AG04449 (cell line): ENCODE measurements at places on chromosomes 1 and 21.

GRCh38 chr1:224700918-224701531 is 84.9 kb downstream of the CNIH3 start:
- DNase-seq = no peak

DNA sequence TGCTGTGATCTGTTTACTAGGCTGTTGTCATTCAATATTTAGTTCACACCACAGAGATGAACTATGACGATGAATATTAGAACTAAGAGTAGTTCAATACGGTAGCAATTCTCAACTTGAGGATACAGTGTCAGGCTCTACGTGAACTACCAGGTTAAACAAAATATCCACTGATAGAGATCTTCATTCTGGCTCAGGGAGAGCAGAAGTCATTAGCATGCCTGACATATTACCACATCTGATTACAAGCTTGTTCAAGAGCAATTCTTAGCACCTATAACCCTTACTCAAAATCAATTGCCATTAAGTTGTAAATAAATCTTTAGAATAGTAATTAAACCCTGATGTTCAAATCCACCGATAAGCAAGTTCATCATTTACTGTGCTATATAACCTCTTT is 207.2 kb downstream of the CHRM3 start:
- no peak for DNase-seq

DNA sequence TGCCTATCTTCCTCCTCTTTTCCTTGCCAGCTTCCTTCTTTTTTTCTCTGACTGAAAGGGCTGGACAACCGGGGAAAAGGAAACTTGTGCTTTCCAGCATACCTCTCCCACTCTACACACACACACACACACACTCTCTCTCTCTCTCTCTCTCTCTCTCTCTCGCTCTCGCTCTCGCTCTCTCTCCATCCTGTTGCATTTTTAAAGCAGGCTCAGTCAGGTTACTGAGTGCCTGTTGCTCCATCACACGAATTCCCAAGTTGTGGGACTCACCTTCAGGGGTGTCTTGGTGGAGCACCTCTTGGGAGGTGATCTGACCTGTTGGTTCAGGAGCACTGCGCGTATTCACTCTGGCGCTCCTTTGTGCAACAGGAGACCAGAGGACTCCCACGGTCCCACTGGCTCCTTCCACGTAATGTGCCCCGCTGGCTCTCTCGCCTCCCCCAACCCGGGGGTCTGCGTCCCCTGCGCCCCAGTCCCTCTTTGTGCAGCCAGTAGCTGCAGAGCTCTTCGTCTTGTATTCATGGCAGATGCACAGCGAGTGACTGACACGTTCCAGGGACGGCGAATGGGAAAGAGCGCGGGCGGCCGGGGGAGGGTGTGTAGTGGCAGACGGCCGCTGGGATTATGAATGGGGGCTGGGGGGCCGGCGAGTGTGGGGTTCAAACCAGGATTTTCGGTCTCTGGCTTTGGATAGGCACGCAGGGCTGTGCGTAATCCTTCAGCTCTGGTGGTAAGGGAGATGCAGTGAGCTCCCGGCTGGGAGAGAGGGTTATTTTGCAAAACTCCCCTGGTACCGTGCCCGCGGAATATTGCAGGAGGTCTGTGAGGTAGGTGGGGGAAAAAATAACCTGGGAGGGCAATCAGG is 660 bp upstream of the PDE4B start:
- no peak for DNase-seq

GRCh38 chr21:27246741-27247140 is 279.9 kb upstream of the ADAMTS5 start:
- DNase-seq = no peak

DNA sequence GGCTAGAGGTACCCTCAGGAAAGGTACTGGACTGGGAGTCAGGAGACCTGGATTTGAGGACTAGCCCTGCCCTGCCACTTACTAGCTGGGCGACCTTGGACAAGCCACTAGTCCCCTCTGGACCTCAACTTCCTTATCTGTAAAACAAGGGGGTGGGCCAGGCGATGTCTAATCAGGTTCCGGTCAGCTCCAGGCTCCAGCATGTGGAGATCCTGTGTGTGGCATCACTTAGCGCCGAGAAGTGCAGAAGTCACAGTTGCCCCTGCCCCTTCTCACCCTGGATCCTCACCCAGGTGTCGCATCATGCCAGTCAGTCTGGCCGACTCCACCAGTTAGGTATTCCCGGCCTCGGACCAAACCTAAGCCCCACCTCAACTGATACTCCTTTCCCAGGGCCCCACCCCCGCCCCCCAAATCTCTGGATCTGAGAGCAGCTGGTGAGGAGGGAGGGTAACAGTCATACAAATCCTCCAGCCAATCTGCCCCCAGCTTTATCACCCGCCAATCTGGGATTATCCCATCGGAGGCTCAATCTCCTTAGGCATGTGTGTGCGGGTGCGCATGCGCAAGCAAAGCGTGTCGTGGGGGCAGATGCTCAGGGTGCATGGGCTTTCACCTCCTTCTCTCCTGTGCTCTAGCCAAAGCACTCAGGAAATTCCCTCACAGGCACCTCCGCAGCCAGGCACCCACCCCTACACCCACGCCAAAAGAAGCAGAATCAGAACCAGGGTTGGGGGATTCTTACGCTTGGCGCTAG is 5.4 kb downstream of the CELF3 start:
- no peak for DNase-seq

GRCh38 chr1:180951836-180952656 is 39.3 kb downstream of the KIAA1614 start:
- DNase-seq = no peak

GRCh38 chr1:203691447-203691846 is 64.8 kb downstream of the ATP2B4 start:
- DNase-seq = no peak

- DNase-seq = no peak
Observed at GRCh38 chr1:52915855-52916220, 5.7 kb downstream of the ECHDC2 start.

DNA sequence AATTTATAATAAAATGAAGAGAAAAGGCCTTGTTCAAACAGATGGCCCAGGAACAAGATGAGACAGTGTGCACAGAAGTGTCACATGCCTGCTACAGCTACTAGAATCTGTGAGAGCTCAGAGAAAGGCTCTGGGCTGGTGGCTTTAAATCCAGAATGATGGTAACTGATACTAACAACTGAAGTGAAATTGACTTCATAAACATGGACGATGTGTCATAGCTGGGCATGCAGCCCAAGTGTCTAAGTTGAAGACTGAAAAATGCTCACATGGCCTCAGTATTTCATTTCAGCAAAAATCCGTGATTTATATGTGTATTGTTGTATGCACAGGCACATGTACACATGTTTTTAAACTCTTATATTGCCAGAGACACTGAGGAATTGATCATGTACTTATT is 208.3 kb upstream of the RUNX1 start:
- DNase-seq = peak; percentile 52

- DNase-seq = no peak
Observed at GRCh38 chr1:9253453-9254105, 19.0 kb downstream of the H6PD start.

- no peak for DNase-seq
Observed at GRCh38 chr1:86067626-86068025, 88.9 kb downstream of the COL24A1 start.

- no peak for DNase-seq
Observed at GRCh38 chr1:186374303-186375151, 526 bp downstream of the TPR start.
